ENCODE measurements at places on chromosomes 5 and 9. TPM values are rescaled to one million over a fixed set of nuclear protein-coding genes. Genes with fewer than 3 reads are reported as not detected.

GRCh38 chr9:105188746-105189145 is 55.7 kb upstream of the SLC44A1 start:
- no peak for DNase-seq

The ENTPD8 gene
- total RNA-seq, result not detected

DNA sequence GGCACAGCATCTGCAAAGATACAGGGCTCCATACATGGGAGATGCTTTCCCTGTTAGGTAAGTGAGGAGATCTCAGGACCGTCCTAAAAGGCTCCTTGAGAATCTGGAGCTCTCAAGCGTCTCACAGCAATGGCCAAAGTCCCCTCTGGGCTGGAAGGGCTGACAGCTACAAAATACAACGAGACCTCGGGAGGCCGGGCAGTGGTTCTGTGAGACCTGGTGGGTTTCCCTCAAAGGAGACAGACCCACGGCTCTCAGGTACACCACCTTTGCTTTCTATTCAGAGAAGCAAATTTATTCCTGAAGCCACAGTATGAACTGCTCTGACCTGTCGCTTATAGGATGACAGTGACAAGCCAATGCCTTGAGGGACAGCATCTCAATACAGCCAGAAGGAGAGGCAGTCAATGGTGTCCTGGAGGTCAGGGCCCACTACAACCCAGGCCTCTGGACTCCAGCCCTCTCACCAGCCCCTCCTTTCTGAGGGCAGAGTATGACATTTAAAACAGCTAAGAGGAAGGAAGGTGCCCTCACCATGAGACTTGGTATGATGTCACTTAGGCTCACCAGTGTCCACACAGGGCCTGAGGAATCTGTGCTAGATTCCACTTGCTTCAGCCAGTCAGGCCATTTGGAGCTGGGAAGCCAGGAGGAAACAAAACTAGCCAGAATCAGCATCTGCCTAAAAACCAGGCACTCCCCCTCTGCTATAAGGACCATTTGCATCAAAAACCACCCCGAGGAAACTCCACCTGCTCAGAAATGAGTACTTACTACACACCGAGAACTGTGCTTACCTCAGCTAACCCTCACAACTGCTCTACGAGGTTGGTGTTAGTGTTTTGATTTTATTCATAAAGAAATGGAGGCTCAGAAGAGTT is 86.5 kb upstream of the FSTL4 start:
- DNase-seq, result no peak

- no peak for DNase-seq
Observed at GRCh38 chr9:105273731-105274130, 29.3 kb downstream of the SLC44A1 start.

- DNase-seq, result no peak
Observed at GRCh38 chr5:2901511-2901910, 150.0 kb upstream of the IRX2 start.

DNA sequence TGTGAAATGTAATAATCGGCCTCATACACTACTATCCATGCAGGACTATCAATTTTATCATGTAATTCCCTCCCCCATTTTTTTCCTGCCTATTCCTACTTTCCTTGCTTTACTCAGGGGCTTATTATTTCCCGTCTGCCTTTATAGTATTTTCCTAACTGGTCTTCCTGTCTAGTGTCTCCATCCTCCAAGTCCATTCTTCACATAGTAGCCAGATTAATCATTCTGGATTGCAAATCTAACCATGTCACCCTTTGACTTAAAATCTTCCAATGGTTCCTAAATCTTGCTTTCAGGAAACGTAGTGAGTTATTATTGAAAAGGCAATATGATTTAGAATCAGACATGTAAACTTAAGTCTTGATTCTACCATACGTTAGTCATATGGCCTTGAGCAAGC is 307.4 kb upstream of the HAPLN1 start:
- DNase-seq, result no peak

- DNase-seq, result no peak
Observed at GRCh38 chr9:127172066-127172707, 49.8 kb upstream of the ANGPTL2 start.

The DMRT3 gene
- total RNA-seq, result 0.40 TPM

- no peak for DNase-seq
Observed at GRCh38 chr9:120646948-120647347, 67.0 kb upstream of the CDK5RAP2 start.

Data from sciatic nerve (tissue), 2 donors.